NCI-H187 (cell line): ENCODE measurements at places on chromosomes 4 and X.

DNA sequence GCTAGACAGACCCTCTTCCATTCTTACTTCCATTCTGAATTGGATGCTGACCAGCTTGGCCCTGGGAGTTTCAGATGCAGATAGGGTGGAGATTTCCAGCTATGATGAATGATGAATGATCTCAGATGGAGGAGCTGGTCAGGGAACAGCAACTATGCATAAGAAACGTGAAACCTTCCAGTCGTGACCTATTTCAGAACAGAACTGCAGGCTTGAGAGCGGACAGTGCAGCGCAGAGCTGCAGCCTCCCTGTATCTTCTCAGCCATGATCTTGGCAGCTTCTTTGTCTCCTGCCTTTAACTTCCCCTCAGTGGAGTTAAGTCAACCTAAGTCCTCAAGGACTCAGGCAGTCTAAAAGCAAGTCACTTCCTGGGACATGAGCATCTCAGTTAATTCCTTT is 43.3 kb upstream of the HAND2 start:
- DNase-seq = no peak

GRCh38 chrX:71000139-71000538 is 68.0 kb downstream of the SNX12 start:
- DNase-seq = no peak

DNA sequence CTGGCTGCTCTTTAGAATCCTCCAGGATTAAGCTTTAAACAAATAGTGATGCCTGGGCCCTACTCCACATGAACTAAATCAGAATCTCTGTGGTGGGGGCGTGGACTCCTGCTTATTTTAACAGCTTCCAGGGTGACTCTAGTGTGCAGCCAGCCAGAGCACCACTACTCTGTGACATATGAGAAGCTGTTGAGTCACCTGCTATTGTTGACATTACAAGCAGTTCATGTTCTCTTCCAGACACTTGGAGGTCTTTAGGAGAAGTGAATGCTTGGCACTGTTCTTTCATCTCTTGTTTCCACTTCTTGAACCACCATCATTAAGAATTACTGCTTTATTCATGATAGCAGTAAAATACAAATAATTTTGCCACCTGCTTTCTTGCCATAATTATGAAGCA is 426 bp upstream of the C4orf51 start:
- no peak for DNase-seq

- DNase-seq = no peak
Measured at GRCh38 chrX:38236901-38237615, 16.4 kb upstream of the SRPX start.

DNA sequence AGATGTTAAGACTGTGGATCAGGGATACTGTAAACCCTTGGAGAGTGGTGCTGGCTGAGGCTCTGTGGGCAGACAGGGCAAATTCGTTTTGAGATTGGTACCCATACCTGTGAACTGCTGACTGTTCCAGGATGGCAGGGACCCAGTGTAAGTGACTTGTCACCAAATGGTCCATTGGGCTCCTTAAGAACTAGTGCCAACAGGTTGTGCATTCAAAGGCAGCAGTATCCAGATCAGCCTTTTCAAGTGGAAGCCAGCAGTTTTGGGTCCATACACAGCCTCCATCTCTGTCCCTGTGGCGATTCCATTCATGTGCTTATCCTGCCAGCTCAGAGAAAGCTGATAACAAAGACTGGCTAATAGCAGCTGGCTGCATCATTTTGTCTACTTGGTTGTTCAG is 84.0 kb upstream of the SCOC start:
- no peak for DNase-seq

- no peak for DNase-seq
Measured at GRCh38 chr4:113539408-113539807, 222.1 kb downstream of the CAMK2D start.

GRCh38 chr4:22778547-22779163 is 85.9 kb downstream of the GBA3 start:
- DNase-seq = no peak

GRCh38 chr4:971666-972500 is 1.5 kb downstream of the DGKQ start:
- no peak for DNase-seq

- no peak for DNase-seq
Measured at GRCh38 chr4:146916479-146917076, 29.1 kb downstream of the TTC29 start.

GRCh38 chr4:113332701-113333100 is 283.2 kb downstream of the ANK2 start:
- DNase-seq = no peak

DNA sequence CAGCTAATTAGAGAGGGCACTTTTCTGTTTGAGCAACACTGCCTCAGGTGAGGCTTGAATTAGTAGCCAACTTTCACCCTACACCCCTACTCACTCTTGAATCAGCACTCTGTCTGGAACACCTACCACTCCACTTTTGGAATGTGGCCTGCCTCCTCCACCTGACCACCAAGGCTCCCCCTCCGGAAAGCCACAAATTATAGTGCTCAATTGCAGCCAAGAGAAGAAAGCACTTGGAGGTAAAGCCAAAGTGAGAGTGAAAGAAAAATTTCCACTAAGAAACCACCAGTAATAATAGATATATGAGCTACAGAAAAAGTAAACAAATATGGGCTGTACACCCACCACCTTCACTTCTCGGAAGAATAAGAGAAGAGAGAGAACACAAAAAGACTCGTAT is 41.1 kb downstream of the PPP3CA start:
- no peak for DNase-seq

DNA sequence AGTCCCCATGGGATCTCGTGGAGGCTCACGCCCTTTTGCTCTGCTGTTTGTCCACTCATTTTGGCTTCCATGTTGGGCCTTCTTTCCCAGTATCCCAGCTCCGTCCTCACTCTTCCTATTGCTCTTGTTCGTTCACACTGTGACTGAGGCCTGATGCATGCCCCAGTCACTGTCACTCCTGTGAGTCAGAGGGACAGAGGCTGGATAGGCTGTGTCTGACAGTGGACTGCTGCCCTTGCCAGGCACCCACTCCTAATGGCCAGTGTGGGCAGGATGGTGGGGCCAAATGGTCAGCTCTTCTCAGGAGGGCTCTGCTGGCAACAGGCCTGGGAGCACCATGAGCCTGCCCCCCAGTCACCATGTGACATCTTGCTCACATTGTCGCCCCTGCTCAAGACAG is 40.0 kb downstream of the HADH start:
- DNase-seq = no peak

DNA sequence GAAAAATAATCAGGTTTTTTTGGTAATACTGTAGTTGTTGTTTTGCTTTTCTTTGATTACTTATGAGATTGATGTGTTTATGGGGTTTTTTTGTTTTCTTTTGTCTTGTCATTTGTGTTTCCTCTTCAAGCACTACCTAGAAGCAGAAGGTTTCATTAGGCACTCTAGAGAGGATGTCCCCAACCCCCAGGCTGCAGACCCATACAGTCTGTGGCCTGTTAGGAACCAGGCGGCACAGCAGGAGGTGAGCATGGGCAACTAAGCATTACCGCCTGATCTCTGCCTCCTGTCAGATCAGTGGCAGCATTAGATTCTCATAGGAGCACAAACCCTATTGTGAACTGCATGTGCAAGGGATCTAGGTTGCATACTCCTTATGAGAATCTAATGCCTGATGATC is 22.9 kb upstream of the NOCT start:
- no peak for DNase-seq

GRCh38 chr4:45883421-45883820 is 240.4 kb downstream of the GABRG1 start:
- no peak for DNase-seq

DNA sequence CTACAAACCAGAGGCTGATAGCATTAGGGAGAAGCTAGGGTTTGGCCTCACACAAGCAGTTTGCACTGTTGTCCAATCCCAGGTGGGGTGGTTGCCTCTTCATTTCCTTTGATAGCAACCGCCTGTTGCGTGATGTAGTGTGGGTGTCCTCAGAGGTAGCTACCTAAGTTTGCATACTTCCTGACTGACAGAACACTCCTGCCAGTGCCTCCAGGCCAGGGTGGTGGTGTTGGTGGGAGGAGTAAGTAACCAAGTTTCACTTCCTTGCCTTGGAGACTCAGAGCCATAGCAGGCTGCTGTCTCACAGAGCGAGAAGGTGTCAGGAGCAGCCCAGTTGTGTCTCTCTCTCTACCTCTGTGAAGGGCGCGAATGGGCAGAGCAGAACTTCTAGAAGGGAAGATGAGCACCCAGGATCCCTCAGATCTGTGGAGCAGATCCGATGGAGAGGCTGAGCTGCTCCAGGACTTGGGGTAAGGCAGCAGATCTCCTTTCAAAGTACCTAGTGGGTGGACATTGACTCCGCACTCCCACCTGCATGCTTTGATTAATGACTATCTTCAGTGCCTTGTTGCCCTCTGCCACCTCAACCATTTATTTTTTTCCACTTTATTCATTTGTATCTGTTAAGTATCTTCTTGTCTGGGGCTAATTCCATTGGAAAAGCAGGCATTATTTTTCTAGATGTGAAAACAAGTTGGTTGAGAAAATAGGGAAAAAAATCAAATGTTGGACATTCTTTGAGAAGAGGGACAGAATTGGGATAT is at the start of gene DAPP1:
Gene DAPP1, plus strand, starts transcription at position 283 of the 764 bp plus-strand sequence. Its CDS starts 87 bp downstream, at position 370.
- DNase-seq = no peak

GRCh38 chr4:135316266-135316779 is 1114.7 kb upstream of the PABPC4L start:
- DNase-seq = no peak

GRCh38 chrX:49029876-49030275 is 13.3 kb downstream of the TFE3 start:
- DNase-seq = no peak

DNA sequence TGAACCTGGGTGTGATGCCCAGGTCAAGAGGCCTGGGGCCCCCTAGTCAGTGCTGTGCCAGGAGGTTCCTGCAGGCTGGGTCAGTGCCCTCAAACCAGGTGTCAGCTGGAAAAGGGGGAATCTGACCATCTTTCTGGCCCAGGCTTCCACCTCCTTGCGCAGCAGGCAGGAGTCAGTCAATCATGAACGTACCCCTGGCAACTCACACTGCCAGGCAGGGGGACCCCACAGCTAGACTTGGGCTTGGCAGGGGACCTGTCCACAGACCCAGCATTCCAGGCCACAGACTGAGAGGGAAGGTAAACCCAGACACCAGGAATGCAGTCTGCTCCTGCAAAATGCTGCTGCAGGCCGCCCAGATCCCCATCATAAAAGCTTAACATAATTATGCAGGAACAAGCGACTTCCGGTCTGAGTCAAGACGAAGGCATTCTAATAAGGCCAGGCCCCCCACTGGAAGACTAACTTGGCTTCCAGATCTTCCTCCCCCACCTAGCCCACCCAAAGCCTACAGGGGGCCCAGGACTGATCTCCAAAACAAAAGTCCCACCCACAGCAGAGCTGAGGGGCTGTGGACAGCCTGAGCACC is 156.3 kb downstream of the BCOR start:
- DNase-seq = no peak

- DNase-seq = no peak
Measured at GRCh38 chr4:102143433-102143832, 201.8 kb downstream of the SLC39A8 start.

- DNase-seq = no peak
Measured at GRCh38 chr4:69848028-69848427, 11.9 kb downstream of the SULT1E1 start.

DNA sequence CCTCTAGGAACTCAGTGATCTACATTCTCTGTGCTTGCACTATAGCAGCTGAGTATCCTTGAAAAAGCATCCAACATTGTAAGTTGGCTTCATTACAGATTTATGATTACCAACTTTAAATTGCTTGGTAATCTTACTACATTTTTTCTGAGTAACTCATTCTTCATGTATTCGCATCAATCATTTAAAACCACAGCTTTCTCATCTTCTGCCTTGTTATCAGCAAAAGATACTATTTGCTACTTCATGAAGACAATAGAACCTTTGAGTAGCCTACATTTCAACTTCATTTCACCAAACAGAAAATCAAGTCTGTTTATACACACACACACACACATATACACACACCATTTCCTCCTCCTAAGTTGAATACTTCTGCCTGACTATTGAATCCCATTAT is 6.2 kb upstream of the DCAF8L2 start:
- no peak for DNase-seq

- no peak for DNase-seq
Measured at GRCh38 chr4:107472265-107472948, 247.6 kb downstream of the PAPSS1 start.

DNA sequence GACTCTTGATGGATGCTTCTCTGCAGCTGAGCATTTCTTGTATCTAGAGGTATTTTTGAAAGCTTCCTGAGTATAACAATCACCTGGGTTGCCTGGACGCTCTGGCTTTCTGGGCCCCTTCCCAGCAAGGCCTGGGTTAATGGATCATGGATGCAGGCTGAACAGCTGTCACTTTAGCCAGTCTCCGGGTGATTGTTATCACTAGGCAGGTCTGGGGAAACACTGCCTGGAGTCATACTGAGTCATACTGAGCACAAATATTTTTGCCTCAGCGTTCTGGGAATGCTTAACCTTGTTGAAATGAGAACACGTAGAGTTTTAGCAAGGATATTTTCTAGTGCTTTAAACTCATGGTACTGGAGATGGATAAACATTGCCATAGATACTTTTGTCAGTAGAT is 102.6 kb downstream of the PHEX start:
- no peak for DNase-seq

DNA sequence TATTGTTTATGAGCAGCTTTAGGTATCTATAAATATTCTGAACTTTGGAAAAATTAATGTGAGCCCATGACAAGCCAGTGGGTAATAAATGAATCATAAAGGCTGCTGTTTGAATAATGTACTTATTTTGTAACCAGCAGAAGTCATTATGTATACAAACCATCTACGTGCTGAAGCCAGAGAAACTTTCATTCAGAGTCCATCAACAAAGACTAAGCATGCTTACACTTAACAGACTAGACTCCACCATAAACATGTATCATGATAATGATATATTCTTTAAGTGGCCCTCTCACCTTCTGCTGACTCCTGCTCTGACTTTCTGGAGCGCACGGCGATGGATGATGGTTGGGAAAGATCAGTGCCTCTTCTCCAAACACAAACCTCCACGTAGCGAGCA is 72.0 kb downstream of the SMARCA5 start:
- no peak for DNase-seq

GRCh38 chrX:2500091-2500802 is 529 bp downstream of the DHRSX start:
- DNase-seq = no peak

GRCh38 chr4:40178672-40179071 is 18.2 kb upstream of the RHOH start:
- DNase-seq = no peak

DNA sequence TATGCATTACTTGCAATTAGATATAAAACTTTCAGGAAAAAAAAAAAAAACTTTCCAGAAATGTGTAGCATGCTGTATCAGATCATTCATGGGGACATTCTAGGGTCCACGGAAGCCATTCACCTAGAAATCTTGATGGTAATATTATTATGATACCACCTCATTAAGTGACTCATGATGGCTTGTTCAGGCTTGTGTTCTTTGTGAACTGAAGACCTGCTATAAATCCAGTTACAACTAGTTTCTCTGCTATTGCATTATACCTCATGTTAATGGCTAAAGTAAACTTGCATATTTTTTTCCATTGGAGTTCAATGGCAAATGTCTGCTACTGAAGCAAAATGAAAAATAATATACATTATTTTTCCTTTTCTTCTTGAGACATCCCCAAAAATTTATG is 35.3 kb upstream of the PTPN13 start:
- DNase-seq = no peak

GRCh38 chrX:41846714-41847113 is 76.6 kb downstream of the CASK start:
- no peak for DNase-seq

GRCh38 chr4:143287572-143287923 is 49.1 kb upstream of the GAB1 start:
- no peak for DNase-seq
